ENCODE measurements at places on chromosomes 1 and 21.

DNA sequence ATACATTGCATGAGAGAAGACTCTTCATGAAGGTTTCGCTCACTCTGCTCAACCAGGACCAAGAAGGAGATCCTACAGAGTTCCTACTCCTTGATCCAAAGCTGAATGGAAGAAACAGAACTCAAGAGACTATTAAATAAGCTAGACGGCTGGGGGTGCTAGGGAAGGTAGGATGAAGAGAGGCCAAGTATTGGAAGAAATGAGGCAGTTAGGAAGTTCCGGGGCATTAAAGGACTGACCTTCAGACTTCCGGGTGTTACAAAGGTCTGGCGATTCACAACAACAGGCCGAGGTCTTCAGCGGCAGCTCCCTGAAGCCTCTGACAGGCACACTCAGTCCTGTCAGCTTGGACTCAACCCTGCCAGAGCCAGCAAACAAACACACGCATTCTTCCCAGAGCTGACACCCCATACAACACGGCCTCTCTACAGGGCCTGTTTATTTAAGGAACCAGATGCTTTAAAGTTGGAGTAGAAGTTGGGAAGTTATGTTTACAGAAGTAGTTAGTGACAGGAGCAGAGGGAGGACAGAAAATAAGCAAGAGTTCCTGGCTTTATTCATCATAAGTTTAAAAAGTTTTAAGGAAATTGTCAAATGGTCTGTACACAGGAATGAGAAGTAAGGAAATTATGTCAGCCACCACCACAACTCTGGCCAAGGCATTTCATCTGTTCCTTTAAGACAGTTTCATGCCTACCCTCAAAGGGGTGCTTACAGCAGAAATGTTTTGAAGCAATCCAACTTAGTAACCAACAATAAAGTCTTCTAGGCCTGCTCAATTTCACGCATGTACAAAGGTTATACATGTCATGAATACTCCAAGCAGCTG is 4.7 kb downstream of the SORT1 start:
- no peak for DNase-seq

GRCh38 chr1:20821466-20821865 is 34.4 kb upstream of the HP1BP3 start:
- DNase-seq, result no peak

DNA sequence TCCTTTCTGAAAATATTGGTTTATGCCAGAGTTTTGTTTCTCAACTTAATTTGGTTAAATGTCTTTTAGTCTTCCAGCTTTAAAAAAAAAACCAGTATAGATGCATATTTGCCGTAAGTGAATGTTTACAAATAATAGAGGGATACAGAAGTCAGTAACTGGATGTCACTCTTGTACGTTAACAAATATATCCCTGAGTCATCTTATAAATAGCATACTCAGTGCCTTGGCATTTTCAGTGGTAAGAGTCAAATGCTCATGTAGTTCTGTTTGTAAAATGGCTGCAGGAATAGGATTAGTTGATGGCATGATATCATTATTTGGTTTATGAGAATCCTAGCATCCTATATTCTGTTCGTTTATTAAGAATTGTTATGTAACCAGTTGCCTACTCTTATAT is 55.4 kb downstream of the SPEN start:
- DNase-seq, result no peak

GRCh38 chr1:220113136-220113695 is 19.3 kb downstream of the IARS2 start:
- no peak for DNase-seq

Data from NCI-H1092 (cell line).